CD4-positive, alpha-beta memory T cell (primary cell): ENCODE measurements at places on chromosomes 12 and 14.

DNA sequence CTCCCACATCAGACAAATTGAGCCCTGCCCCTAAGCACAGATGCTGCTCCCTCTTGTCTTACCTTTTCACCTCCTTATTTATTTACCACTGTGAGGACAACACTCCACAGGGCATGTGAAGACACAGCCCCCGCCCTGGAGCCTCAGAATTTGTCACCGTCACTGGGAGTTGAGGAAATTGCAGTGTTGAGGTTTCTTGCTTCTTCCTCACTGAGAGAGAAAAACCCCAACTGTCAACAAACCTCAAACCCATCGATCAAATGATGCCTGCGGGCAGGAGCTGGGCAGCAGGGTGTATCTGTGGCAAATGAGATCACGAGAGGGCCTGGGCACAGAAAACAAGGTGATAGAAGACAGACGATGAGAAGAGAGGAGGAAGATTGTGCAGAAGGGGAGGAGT is 30.5 kb upstream of the PLEKHG3 start:
- peak; percentile 86 for DNase-seq

DNA sequence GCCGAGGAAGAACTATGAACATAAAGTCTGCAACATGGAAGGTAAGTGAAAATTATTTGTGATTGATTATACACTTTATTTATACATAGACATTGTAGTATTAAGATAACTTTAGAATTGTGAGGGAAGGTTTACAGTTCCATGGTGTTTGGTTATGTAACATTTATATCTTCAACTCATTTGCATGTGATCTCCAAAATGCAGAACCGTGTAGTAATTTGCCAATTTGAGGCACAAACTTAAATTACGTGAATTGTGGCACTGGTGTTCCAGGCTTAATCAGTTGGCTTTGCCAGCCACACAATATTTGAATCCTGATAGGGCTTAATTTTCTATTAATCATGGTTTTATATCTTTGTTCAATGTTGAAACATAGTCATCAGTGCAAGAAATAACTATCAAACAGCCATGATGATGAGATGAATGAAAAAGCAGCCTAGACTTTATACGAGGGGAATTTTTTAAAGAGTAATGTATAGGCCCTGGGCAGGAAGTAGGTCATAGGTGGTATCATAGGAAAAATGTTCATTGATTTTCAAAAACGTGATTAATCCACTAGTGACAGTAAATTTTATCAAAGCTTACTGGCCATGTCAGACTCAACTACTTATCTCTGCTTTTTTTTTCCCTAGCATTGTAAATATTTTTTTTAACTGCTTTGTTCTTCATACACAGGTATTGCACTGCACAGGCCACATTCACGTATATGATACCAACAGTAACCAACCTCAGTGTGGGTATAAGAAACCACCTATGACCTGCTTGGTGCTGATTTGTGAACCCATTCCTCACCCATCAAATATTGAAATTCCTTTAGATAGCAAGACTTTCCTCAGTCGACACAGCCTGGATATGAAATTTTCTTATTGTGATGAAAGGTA is 31.7 kb downstream of the HIF1A start:
- no peak for DNase-seq

GRCh38 chr12:124422142-124422569 is 127.3 kb downstream of the RFLNA start:
- DNase-seq, result no peak

- no peak for DNase-seq
Measured at GRCh38 chr12:123306200-123306599, 34.5 kb upstream of the CDK2AP1 start.

DNA sequence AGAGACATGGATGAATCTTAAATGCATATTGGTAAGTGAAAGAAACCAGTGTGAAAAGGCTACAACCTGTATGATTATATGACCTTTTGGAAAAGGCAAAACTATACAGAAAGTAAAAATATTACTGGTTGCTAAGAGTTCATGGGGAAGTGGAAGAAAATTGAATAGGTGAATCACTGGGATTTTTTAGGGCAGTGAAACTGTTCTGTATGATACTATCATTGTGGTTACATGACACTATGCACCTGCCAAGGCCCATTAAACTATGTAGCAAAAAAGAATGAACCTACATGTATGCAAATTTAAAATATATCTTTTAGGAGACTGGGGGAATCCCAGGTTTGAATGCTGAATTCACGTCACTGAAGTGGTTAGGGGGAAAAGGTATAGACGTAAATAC is 12.6 kb upstream of the OR8S1 start:
- no peak for DNase-seq

- no peak for DNase-seq
Measured at GRCh38 chr12:76678992-76679391, 84.9 kb upstream of the ZDHHC17 start.

DNA sequence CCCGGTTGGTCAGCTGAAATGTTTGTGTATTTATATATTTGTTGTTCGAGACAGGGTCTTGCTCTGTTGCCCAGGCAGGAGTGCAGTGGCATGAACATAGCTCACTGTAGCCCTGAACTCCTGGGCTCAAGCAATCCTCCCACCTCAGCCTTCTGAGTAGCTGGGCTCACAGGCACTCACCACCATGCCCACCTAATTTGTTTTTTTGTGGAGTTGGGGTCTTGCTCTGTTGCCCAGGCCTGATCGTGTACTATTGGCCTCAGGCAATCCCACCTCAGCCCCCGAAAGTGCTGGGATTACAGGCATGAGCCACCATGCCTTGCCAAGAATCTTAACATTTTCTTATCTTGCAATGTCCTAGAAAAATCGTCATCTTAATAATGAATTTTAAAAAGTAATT is 3.3 kb downstream of the RAN start:
- DNase-seq, result no peak

- no peak for DNase-seq
Measured at GRCh38 chr12:54719691-54720090, 71.5 kb upstream of the DCD start.

GRCh38 chr12:25241167-25242020 is 9.3 kb downstream of the KRAS start:
- peak; percentile 57 for DNase-seq

GRCh38 chr12:111428728-111429175 is 23.0 kb downstream of the SH2B3 start:
- DNase-seq, result no peak
